ENCODE measurements at places on chromosomes 5 and 9.

GRCh38 chr5:56142614-56143372 lies 90.3 kb downstream of the ANKRD55 start:
- DNase-seq, result no peak

DNA sequence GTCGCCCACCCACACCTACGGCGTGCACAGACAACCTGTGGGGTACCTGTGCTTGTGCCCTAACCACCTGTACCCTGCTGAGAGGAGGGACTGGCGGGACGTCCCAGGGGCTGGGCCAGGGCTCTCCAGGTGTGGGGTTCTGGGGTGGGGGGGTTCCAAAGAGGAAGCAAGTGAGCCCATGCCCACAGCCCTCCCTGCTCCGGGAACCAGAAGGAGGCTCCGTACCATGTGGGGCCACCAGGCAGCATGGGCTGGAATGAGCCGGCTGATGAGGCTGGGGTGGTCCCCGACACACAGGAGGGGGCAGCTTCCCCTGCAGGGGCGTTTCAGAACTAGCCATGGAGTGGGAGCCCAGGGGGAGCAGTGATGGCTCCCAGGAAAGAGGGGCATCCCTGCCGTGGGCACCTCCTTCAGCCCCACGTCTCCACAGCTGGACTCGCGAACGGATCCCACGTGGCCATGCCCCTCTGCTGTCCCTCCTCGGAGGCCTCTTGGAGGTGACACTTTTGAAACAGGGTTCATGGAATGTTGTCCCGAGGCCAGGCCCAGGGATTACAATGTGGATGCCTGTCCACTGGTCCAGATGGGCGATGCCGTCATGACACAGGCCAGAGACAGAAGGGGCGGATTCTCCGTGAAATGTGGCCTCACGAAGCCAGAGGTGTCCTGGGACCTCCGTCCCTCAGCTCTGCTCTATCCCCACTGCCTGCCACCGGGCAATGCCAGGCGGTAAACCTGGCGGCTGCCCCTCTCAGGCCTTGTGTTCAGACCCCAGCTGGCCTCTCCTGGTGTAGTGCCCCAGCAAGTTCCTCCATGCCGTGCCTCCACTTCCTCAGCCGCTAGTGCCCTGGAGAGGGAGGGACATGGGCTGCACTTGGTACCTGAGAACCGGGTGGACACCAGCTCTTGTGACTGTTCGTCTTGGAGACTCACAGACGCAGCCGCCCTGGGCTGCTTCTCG lies 33.6 kb upstream of the IRX4 start:
- no peak for DNase-seq

DNA sequence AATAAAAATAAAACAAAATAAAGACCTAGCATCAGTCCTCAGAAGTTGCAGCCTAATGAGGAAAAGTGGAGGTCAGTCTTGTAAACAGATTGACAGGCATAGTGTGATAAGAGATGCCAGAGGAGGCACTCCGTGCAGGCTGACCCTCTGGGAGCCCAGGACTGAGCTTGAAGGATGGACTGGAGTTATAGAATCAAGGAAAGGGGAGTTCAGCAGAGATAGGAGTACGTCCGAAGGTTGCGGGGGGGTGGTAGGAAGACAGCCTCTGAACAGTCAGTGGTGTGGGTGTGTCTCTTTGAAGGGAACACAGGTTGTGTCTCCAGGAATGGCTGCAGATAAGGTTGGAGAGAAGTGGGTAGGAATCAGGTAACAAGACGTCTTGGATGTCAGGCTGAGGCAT lies 126.1 kb upstream of the CPEB4 start:
- no peak for DNase-seq

DNA sequence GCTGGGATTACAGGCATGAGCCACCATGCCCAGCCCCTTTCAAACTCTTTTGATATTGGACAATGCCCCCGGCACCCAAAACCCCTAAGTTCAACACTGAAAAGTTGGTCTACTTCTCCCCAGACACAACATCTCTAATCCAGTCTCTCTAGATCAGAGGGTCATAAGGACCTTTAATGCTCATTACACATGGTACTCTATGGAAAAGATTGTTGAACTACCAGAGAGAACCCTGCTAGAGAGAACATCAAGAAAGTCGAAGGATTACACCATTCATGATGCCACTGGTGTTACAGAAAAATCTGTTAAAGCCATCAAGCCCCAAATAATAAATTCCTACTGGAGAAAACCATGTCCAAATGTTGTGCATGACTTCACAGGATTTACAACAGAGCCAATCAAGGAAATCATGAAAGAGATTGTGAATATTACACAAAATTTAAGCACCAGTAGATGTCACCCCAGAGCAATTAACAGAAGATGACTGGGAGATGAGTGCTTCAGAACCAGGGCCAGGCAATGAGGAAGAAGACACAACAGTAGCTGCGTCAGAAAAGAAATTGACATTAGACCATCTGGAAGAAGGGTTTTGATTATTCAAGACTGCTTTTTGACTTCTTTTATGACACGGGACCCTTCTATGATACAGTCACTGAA lies 28.3 kb upstream of the NIPAL4 start:
- DNase-seq, result peak; percentile 67
